ENCODE measurements at places on chromosomes 1 and 21.

DNA sequence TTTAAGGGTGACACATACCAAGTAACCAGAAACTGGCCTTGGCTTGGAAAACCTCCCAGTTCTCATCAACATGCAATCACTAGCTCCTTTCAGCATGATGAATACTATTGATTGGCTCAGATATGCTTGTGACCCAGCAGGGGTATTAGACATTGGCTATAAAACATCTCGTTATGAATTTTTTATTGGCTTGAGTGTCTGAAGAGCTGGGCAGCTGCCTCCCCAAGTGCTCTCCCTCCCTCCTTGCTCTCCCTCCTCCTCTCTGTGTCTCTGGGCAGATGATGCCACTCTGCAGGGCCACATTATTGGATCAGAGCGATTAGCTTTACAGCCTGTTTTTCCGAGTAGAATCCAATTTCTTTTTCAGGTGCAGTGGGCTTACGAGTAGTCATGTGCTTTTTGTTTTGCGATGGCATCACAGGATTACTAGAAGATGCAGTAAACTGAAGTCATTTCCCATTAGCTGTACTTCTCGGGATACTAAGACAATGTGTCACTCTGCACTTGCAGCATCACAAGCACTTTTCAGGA is 79.3 kb upstream of the ATF3 start:
- no peak for DNase-seq

DNA sequence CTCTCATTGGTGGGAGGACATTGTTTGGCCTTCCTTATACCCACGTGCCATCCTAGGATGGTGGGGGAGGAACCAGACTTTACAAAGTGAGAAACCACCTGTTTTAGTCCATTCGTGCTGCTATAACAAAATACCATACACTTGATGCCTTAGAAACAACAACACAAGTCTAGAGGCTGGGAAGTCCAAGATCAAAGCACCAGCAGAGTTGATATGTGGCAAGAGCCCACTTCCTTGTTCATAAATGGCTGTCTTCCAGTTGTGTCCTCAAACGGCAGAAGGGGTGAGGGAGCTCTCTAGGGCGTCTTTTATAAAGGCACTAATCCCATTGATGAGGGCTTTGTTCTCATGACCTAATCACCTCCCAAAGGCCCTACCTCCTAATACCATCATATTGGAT is 31.1 kb downstream of the CAPN8 start:
- DNase-seq = no peak

DNA sequence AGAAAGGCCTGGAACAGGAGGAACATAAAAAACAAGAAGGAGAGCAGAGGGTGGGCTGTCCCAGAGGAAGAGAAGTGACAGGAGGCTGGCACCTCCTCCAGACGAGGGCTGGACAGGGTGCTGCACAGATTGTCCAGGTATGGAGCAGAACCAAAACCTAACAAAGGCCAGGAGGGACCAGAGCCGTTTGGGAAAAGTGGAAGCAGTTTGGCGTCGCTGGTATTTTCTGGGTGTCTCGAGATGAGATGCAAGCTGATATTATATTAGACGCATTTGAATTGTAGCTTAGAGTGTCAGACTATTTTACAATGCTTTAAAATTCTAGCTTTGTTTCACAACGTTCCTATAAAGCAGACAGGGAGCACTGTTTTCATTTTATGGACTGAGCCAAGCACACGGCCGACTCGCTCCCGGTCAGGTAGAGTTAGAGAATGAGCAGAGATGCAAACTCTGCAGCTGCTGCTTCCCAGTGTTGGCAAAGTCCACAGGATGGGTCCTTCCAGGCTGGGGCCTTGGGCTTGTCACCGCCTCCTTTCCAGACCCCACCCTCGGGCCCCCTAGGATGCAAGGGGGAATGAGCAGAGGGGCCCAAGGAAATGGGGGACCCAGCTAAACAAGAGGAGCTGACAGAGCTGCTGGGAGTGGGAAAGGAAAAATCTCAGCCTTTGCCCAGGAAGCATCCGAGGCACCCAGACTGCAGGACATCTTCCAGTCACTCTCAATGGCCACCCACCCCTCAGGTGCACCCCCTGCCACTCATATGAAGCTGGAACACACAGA is 60.8 kb upstream of the TMPRSS2 start:
- DNase-seq = no peak

GRCh38 chr21:41928621-41929220 is 25.1 kb downstream of the C2CD2 start:
- DNase-seq = no peak

GRCh38 chr1:15005116-15005515 is 148.4 kb upstream of the TMEM51 start:
- no peak for DNase-seq

DNA sequence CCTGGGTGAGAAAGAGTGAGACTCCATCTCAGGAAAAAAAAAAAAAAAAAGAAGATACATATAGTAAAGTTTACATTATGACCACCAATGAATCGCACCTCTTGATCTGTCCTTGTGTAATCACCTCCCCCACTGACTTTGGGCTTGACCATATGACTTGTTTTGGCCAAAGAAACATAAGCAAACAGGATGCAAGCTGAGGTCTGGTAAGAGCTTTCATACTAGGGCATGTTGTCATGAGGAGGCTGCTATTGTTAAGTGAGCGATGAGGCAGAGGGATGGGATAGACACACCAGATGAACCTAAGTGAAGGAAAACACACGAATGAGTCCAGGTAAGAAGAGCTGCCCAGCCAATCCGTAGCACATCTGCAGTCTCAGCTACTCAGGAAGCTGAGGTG is 10.7 kb downstream of the ENAH start:
- DNase-seq = no peak

GRCh38 chr1:39076127-39076798 is 50.1 kb downstream of the NDUFS5 start:
- DNase-seq = no peak

GRCh38 chr21:45999581-46000181 is 18.1 kb downstream of the COL6A1 start:
- DNase-seq = no peak

DNA sequence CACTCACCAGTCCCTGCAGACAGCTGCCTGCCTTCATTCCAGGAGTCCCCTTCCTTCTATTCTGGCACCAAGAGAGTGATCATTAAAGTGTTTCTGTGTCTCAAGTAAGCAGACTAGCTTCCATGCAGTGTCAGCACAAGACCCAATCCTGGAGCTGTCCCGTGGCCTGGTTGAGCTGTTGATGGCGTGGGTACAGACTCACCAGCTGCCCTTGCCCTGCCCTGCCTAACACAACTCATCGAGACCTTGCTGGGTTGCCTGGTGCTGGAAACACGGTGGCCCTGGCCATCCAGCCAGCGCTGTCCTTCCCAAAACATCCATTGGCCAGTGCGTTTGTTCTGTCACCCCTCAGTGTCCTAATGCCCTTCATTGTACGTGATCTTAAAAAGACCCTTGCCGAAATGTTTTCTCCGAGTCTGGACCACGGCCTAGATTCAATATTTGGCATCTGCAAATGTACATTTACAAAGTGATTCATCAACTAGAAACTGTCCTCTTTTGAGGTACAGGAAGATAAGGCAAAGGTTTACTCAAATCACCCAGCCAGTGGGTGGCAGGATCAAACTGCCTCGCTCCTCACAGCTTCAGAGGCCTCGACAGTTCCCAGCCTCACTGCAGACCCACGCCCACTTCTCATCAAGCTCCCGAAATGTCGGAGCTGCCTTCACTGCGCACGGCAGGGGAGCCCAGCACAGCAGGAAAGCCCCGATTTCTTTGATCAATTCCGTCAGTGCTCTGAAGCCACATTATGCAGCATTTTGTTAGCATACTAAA is 494.2 kb downstream of the KIF26B start:
- DNase-seq = no peak

DNA sequence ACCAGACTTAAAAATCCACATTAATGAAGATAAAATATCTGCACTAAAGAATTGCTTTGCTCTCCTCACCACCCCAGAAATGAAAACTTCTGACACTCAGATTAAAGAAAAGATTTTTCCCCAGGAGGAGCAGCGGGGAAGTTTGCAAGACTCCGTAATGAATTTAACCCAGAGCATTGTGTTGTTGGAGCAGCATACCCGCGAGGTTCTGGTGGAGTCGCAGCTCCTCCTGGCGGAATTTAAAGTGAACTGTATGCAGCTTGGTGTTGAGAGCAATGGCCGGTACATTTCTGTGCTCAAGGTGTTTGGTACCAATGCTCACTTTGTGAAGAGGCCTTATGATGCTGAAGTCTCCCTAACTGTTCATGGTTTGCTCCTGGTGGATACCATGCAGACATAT is 46.4 kb downstream of the VPS13D start:
- no peak for DNase-seq

DNA sequence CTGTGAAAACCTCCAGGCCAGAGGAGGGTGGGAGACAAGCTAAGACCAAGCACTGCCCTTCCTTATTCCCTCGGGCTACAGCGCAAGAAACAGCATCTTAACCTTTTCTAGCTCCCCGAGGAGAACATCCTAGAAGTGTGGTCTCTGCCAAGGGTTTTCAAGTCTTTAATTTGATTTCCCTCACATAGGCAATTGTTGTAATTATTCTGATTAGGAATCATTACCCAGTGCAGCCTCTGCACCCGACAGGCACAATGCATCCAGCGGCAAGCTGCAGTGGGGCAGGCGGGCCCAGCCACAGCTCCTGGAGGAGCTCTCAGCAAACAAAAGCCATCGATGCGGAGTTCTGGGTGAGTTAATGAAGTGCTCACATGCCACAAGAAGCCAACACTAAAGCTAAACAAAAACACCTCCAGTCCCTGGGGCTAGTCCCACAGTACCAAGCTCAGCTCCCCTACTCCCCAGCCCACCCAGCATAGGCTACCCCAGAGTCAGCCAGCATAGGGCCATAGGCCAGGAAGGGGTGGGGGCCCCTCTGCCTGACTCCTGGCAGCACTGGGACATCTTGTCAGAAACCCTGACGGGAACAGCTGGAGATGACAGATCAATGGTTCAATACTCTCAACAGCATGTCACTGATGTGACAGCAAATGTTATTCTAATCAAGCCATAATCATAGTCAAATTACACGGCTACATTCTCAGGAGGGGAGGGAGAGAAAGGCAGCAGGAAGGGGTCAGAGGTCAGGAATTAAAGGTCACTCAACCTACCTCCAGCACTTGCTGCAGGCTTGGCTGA is 42.5 kb downstream of the ERI3 start:
- DNase-seq = no peak

DNA sequence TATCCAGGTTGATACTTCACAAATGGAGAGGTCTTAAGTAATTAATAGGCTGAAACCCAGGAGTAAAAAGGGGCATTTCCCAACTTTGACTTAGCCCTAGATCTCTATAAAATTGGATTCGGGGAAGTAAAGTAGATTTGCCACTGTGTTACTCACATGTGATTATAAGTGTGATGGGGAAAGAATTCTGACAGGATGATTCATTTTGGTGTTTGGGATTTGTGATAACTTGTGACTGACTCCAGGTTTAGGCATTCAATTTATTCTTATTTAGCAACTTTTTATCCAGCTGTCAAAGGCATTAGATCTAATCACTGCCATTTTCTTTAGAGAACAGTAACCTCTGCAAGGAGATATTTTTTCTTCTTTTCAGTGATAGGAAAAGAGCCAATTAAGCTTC is 175.5 kb downstream of the ASTN1 start:
- no peak for DNase-seq

GRCh38 chr1:188652678-188653077 is 1823.9 kb downstream of the PLA2G4A start:
- no peak for DNase-seq

- no peak for DNase-seq
Measured at GRCh38 chr21:43853851-43854772, 10.9 kb upstream of the AGPAT3 start.

GRCh38 chr1:204523605-204524215 is 7.5 kb downstream of the MDM4 start:
- no peak for DNase-seq

DNA sequence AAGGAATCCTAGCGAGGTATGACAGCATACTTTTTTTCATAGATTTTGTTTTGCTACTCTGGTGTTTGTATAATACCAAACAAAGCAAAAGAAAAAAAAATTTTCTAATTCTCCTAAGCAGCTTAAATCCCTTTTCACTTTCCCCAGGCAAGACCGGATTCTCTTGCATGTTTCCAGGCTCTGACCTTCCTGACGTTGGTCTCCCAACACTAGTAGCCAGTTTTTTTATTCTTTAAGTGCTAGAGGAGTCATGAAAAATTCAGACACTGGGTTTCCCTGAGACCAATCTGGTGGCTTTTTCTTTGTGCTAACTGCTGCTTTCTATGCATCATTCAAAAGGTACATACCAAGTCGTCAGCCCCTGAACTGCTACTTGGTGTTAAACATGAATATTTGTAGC is 111.4 kb downstream of the ZNF326 start:
- no peak for DNase-seq

- DNase-seq = no peak
Measured at GRCh38 chr1:30866594-30866993, 42.0 kb downstream of the SDC3 start.

GRCh38 chr1:17535300-17535936 is 4.1 kb upstream of the ARHGEF10L start:
- DNase-seq = no peak

- peak; percentile 36 for DNase-seq
Measured at GRCh38 chr1:110746644-110747259, 72.0 kb upstream of the KCNA3 start.

- DNase-seq = no peak
Measured at GRCh38 chr1:226073184-226073950, 10.9 kb downstream of the H3-3A start.

DNA sequence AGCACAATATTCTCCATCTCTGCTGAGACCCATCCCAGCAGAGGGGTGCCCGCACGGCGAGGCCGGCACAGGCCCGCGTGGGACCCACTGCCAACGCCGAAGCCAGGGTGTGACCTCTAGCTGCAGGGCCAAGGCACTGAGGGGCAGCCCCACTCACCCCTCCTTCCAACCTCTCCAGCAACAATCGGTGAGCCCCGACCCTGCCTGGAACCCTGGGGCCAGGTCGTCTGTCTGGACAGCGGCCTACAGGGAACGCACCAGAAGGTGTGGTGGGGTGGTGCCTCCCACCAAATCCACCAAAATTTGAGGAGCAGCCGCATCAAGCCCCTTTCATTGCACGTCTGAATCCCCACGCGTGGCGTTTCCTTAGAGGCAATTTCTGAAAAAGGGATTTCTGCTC is 63.0 kb upstream of the ADARB1 start:
- DNase-seq = no peak

DNA sequence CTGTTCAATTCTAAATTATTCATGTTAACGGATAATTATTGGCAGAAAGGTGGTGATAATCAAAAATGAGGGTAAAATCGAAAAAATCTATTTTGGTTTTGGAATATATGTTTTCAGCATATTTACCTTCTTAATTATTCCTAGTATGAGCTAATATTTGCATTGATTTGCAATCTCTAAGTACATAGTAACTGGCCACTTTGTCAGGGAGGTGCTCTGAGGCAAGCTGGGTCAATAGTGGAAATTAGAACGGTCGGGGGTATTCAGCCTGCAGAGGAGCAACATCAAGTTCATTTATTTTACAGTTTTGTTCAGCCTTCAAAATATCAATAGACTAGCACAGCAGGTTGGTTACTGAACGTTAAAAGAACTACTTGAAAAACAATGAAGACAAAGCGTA is 1.8 kb downstream of the OTUD7B start:
- no peak for DNase-seq
